EH (cell line): ENCODE measurements at places on chromosomes 3 and 15.

- peak; percentile 46 for DNase-seq
Observed at GRCh38 chr3:73485877-73486330, 138.8 kb downstream of the PDZRN3 start.

- no peak for DNase-seq
Observed at GRCh38 chr3:133152056-133152455, 113.9 kb downstream of the TMEM108 start.

DNA sequence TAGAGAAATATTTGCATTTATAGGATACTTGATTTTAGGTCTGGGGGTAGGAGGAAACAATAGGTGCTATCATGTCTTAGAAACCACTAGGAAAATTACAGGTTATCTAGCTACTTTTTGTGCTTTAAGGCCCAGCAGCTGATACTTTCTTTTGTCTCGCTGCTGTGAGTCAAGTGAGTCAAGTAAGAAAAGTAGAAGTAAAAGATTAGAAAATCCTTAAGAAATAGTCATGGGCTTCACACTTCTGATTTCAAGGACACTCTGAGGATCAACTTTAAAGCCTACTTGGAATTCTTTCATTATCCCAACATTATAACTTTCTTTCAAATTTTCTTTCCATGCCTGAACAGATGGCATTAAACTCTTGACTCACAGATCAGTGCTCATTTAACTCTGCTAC is 95.2 kb upstream of the RBMS3 start:
- no peak for DNase-seq

GRCh38 chr3:2659896-2660295 is 450.3 kb downstream of the IL5RA start:
- no peak for DNase-seq

- DNase-seq: peak; percentile 3
Observed at GRCh38 chr3:173273838-173274237, 123.7 kb upstream of the NLGN1 start.

GRCh38 chr15:94761574-94761973 is 530.2 kb downstream of the MCTP2 start:
- DNase-seq: no peak

GRCh38 chr3:60630953-60631352 is 620.3 kb downstream of the FHIT start:
- no peak for DNase-seq

- no peak for DNase-seq
Observed at GRCh38 chr3:43298292-43298691, 12.0 kb downstream of the SNRK start.
